ENCODE measurements at places on chromosomes 7 and 10. TPM values are rescaled to one million over a fixed set of nuclear protein-coding genes. Genes with fewer than 3 reads are reported as not detected.

PAPSS2 gene
- total RNA-seq: 14.8 TPM

DNA sequence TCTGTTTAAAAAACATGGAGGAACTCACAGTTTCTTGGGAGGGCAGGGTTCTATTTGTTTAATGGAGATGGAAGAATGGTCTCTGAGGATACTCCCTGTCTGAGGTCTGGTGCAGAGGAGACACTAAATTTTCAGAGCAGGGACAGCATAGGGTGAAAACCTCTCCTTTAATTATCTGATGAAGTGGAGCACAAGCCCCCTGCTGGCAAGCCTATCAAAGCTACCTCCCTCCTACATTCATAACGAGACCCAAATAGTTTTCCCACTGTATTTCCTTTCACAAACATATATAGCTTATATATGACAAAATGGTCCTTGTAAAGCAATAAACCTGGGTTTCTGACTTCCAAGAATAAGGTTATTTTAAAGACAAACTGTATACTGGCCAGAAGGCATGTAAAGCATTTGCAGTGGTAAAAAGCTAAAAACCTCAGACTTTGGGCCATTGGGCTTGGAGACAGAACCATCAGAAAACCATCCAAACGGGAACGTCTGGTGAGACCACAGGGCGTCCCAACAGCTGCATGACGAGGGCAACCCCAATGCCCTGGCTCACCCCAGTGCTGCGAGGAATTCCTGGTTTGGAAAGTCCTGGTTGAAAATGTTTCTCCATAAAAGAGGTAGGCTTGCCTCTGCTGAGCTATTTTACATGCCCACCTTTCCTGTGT is 201.3 kb downstream of the FANK1 start:
- H3K36me3 ChIP-seq: no peaks in the 10 kb centered on the region
- DNase-seq: no peak
- no peaks in the 10 kb centered on the region for H3K4me1 ChIP-seq
- no peaks in the 10 kb centered on the region for H3K27me3 ChIP-seq
- H3K4me3 ChIP-seq: no peak overlapping the region

UCMA gene
- total RNA-seq: not detected

DNA sequence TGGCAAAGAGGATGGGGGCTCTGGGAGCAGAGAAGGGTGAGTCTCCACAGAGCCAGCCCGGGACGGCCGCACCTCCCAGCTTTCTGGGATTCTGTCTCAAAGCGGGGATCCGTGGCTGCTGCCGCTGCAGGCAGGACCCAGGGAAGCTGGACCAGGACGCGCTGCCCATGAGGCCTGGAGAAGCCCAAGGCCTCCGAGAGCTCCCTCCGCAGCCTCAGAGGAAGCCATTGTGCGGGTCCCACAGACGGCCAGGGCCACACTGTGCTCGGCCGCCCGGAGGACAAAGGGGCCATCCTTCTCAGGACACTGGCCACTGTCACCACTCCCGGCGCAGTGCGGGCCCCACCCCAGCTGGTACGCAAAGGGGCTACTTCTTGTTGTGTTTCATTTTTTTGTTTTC is 79.3 kb upstream of the PDGFA start:
- no peak overlapping the region for H3K4me3 ChIP-seq
- H3K27me3 ChIP-seq: no peaks in the 10 kb centered on the region
- no peaks in the 10 kb centered on the region for H3K36me3 ChIP-seq
- no peak for DNase-seq
